Activated naive CD8-positive, alpha-beta T cell treated with anti-CD3 and anti-CD28 coated beads, Interleukin-2, amount 10 ng/mL, durations not matched to agents 7 days and 5 days (primary cell): ENCODE measurements at places on chromosomes 2 and 18. TPM values are rescaled to one million over a fixed set of nuclear protein-coding genes. Genes with fewer than 3 reads are reported as not detected.

The XIRP2 gene
- not detected for total RNA-seq

The CERKL gene
- not detected for total RNA-seq

The FEV gene
- not detected for total RNA-seq

The DSEL gene
- 0.60 TPM for total RNA-seq

The THSD7B gene
- not detected for total RNA-seq

The LYPD6B gene
- not detected for total RNA-seq

The FHOD3 gene
- total RNA-seq: not detected

The TEX44 gene
- not detected for total RNA-seq

The LRRC30 gene
- total RNA-seq: not detected

The CCDC148 gene
- total RNA-seq: not detected

The GRHL1 gene
- 0.43 TPM for total RNA-seq

The CFAP53 gene
- 0.68 TPM for total RNA-seq

DNA sequence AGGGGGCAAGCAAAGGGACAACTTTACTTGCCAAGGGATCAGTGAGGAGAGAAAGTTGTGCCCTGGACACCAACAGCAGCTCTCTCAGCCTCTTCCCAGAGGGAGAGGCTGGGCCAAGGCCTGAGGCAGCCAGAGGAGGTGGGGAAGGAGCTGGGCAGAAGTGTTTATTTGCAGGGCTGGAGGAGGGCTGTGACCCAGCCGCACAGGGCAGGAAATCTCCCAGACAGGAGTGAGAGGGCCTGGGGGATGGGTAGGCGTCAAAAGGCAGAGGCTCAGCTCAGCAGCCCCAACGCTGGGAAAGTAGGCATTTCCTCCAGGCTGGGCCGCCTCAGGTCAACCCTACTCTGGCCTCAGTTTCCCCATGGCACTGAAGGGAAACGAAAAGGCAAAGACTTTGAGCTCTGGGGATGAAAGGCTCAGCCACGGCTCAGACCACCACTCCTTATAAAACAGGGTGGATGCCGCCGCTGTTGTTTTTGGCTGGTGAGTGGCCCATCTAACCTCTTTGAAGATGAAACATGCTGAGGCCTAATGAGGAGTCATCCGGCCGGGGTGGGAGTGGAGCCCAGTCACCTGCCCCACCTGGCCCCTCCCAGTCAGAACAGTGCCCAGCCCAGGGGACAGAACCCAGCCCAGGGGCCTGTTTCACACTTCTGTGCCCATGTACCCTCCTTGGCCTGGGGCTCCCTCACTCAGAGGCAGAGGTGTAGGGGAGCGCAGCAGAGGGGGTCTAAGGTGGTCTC, 21.9 kb upstream of the SEMA4C start:
- DNase-seq: no peak

GRCh38 chr2:62475172-62476011, 30.6 kb downstream of the TMEM17 start:
- DNase-seq: no peak

GRCh38 chr2:50535971-50536759, 495.8 kb downstream of the NRXN1 start:
- no peak for DNase-seq

- DNase-seq: no peak
Measured at GRCh38 chr2:238053191-238053776, 7.5 kb upstream of the SCLY start.

DNA sequence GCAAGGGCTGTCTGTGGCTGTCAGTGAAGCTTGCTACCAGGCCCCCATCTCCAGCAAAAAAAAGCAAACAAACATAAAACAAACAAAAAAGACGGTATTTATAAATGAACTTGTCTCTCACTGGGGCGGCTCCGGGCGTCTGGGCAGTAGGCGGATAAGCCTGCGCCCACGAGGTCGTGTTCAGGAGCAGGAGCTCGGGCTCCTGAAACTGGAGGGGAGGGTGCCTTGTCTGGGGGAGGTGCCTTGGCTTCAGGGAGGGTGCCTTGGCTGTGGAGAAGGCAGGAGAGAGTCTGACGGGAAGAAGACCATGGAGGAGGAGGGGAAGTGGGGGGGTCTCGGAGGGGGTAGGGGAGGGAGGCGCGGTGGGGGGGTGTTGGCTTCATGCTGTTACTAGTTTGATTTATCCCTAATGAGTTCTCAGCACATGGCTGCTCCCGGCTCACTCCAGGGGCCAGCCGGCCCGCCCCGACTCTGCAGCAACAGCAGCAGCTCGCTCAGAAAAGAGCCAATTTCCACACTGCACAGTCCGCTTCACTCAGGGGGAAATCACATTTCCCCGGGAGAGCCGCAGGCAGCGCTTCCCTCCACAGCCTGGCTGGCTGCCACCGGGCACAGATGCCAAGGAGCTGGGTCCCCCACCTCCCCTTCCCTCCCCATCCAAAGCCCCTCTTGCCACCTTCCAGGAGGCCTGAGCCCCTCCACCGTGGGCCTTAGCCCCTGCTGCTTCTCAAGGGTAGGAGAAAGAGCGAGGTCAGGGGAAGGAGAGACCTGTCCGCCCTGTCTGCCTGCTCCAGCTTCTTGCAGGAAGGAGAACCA, 38.7 kb downstream of the PSD4 start:
- DNase-seq: no peak

GRCh38 chr2:86011449-86011941, 94.2 kb downstream of the POLR1A start:
- DNase-seq: no peak

- no peak for DNase-seq
Measured at GRCh38 chr18:35753306-35753910, 171.9 kb downstream of the GALNT1 start.

- no peak for DNase-seq
Measured at GRCh38 chr2:190843890-190844699, 36.5 kb upstream of the GLS start.

DNA sequence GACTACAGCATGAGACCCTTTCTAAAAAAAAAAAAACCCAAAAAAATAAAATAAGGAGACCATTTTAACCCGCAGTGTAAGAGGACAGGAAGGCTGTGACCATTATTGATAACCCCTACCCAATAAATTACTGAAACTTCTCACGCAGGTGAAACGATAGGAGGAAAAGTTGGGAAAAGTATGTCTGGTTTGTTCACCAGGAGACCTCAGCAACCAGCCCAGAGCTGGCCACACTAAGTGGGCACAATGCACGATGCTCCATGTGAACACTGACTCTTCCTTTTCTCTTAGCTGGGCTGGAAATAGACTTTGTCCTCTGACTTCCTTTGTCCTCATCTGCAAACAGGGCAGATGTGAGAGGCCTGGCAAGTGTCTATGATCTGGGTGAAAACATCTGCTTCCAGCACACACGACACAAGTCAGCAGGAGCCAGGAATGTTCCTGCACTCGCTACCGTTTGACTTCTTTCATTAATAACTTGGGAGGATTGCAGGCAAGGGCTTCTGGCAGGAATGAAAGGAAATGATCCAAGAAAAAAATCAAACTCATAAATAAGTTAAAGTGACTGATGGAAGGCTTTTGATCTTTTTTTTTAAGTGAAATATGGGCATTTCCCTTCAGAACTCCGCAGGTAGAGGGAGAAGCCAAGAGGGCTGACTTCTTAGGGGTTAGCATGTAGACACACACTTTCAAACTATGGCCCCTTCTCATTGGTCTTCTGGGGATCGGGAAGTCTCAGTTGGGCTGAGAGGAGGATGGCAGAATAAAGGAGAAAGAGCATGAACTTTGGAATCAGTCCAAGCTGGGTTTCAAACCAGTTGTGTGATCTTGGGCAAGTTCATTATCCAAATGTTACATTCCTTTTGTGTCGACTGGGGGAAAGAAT, 137.4 kb upstream of the MYCN start:
- no peak for DNase-seq

DNA sequence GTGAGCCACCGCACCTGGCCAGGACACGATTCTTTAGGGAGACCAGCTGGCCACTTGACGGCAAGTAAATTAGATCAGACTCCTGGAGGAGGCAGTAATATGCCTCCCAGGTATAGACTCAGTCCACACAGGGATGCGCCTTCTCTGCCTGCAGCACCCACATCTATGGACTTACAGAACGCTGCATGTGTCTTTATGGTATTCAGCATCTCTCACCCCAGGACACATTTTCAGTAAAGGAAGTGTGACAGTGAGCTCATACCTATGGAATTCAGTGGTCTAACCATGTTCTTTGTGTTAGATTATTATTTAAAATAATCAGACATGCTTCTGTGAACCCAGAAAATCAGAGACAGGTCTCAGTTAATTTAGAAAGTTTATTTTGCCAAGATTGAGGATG, 5.9 kb upstream of the NARS1 start:
- no peak for DNase-seq

DNA sequence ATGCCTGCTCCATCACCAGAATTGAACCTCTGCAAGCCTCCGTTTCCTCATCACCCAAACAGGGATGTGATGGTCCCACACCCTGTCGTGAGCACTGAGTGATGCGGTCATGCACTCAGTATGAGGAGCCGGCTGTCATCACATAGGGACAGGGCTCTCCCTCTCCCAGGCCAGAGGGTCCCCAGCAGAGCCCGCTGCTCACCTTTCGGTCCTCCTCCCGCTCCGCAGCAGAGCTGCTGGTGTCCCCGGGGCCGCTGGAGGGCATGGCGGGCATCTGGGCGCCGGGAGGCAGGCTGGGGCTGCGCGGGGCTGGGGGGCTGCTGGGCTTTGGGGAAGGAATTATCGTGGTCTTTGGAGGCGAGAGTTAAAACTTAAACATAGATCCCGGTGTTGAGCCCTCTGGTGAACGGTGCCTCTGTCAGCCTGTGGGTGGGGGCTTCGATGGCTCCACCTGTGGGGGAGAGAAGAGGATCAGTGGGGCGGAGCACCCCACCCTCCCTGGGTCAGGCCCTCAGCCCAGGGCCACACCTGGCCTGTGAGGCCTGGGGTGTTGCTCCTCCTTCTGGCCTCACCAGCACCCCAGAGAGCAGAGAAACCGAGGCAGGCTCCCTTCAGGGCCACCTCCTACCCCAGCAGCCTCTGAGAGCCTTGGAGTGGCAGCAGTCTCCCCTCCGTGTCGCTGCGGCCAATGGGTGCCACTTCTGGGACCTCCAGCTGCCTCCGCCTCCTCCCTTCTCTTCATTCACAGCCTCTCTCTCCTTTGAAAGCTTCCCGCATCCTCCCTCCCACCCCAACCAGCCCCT, 27.8 kb downstream of the DNMT3A start:
- no peak for DNase-seq

DNA sequence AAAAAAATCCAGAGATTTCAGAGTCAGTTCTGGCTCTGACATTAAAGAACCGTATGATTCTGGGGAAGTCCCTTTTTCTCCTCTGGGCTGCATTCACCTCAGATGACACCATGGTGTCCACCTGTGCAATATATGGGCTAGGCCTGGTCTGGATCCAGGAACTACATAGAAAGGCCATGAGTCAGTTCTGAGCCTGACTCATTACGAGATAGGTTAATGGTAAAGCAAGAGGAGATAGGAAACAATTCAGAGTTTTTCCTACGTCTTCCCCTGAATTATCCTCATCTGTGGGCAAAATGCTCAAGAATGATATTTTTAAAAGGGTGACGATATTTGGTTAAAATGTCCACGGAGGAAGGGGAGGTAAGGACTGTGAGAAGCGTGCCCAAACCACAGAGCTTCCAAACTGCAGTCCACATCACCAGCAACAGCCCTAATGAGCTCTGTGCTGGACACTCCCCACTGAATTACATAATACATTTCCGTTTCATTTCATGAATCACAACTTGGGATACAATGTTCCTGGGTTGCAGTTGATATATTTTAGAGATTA, 180.1 kb upstream of the OSR1 start:
- DNase-seq: no peak

- peak; percentile 74 for DNase-seq
Measured at GRCh38 chr2:25341753-25342371, at the start of gene DNMT3A. Gene DNMT3A (minus strand): TSS chr2:25341925. CDS start chr2:25313984, 27,941 bp downstream.

GRCh38 chr2:26519396-26520147, 41.6 kb upstream of the OTOF start:
- DNase-seq: no peak

GRCh38 chr2:174812037-174812436, 47.8 kb upstream of the CHRNA1 start:
- no peak for DNase-seq

DNA sequence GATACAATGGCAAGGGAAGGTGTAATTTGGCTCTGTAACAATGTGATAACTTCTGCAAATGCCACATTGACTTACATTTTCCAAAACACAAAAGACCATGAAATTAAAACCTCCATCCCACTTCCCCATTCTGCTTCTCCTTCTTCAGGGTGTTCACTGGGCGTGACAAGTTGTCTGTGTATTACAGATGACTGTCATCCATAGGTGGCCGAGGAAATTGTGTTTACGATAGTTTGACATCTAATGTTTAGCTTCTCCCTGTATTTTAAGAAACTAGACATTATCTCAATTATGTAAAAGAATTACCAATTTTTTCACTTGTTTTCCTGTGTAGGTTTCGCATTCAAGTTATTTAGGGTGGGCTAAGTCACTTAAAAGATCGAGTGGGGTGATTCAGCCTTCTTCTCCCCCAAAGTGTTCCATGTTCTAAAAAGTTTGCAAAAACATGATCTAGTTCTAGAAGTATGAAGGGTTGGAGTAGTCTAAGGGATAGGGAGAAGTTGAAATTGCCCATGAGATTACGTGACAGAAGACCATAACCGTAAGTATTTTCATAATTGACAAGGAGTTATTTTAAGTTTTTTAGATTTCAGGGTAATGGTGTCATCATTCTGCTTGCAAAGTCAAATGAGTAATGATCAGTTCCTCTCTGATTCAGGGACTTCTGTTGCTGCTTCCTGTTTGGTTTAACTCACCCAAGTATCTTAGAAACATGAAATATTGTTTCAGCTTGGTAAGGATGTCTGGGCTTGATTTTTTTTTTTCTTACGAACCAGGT, 25.2 kb upstream of the CYTIP start:
- no peak for DNase-seq

- no peak for DNase-seq
Measured at GRCh38 chr2:149393614-149394013, 63.2 kb downstream of the LYPD6 start.

- DNase-seq: no peak
Measured at GRCh38 chr2:233769260-233769659, 8.9 kb upstream of the MROH2A start.

GRCh38 chr2:66748939-66749338, 314.0 kb downstream of the MEIS1 start:
- no peak for DNase-seq

GRCh38 chr2:231926180-231926741, at the start of gene NPPC:
Gene NPPC (minus strand): TSS chr2:231926396. CDS start chr2:231926249, 147 bp downstream.
- peak; percentile 84 for DNase-seq

DNA sequence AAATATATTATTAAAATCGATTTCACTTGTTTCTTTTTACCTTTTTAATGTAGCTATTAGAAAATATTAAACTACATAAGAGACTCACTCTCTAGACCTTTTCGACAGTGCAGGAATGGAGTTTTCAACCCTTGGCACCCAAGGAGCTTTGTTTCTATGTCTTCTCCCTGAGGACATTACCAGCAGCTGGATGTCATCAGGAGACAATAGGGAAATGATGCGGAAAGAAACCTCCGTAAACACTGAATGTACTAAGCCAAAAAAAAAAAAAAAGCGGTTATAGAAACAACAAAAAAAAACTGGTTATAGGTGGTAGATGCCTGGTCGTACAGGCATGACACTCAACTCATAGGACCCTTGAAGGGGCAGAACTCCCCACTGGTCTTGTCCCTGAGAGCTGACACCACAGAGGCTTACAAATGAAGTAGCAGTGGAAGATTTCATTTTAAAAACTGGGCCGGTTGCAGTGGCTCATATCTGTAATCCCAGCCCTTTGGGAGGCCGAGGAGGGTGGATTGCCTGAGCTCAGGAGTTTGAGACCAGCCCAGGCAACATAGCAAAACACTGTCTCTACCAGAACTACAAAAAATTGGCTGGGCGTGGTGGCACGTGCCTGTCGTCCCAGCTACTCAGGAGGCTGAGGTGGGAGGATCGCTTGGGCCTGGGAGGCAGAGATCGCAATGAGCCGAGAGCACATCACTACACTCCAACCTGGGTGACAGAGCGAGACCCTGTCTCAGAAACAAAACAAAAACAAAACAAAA, 23.8 kb downstream of the THAP4 start:
- no peak for DNase-seq

- DNase-seq: no peak
Measured at GRCh38 chr2:28523902-28524301, 28.0 kb downstream of the PLB1 start.
